Activated T-helper 1 cell treated with anti-CD3 and anti-CD28 coated beads, Interleukin-2, amount 50 U/mL, for 16 hours (primary cell): ENCODE measurements at places on chromosomes 12 and 14.

DNA sequence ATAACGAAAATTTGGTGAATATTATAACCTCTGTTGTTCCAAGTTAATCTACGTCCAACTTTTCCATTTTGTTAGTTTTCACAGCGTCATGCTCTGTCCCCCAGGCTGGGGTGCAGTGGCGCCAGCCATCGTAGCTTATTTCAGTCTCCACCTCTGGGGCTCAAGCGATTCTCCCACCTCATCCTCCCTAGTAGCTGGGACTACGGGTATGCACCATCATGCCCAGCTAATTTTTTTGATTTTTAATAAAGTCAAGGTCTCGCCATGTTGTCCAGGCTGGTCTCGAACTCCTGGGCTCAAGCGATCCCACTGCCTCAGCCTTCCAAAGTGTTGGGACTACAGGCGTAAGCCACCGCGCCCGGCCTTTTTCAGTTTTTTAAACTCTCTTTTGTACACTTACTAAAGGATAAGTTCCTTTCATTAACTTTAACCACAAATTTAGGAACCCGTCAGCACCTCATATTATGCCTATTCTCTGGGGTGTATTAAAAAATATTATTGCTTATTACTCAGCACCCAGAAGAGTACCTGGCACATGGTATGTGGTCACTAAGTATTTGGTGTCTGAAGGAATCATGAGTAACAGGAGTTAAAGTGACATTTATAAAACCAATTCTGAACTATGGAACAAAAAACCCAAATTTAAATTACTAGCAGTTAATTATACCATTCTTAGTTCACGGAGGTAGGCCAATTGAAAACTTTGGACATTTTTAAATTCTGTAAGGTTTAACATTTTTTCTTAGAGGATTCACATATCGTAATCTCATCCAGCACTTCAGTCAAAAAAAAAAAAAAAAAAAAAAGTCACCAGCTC lies 925 bp upstream of the MIPOL1 start:
- DNase-seq, result no peak

GRCh38 chr14:60951776-60952435 lies 29.0 kb downstream of the TRMT5 start:
- no peak for DNase-seq

DNA sequence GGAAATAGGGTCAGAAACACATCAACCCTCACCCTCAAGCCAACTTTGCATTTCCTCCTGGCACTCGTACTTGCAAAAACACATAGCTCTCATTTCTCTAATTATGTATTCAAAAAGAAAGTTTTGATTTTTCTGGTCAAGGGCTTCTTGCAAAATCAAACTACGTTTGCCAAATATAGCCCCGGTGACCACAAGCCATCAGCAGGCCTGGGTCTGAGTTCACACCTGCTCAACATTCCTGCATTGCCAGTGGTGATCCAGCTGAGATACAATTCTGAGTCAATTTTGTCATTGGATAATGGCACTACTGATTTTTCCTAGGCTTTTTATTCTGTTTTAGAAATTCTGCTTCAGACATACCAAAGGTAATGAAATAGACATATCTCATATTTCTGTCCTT lies 10.7 kb upstream of the BHLHE41 start:
- DNase-seq, result no peak

DNA sequence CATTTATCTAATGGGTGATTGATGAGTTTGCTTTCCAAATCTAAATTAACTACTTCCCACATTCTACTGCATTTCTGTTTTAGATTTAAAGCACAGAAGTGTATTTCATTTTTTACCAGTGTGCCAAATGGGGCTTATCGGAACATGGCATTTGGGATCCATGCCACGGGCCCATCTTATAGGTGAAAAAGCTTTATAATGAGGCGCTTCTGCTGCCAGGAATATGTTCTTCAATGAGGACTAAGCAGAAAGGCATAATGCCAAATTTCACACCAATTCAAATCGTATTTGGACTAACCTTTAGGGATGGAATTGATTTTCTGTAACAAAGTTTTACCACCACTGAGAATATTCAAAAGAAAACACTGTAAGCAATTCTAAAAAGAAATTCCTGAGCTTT lies 803.5 kb upstream of the FLRT2 start:
- no peak for DNase-seq

DNA sequence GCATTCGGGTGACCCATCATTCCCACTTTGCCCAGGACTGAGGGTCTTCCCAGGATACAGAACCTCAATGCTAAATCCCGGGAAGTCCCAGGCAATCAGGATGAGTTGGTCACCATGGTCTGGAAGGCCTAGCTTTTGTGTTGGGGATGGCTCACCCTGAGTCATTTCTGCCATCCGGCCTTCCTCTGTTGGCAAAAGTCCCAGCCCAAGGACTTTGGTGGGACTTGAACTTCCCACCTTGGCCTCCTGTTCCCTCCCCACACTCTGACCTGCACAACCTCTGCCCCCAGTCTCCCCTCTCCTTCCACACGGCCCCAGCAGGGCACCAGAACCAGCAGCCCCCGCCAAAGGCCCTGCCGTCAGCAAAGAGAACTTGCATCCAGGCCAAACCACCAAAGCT lies 24.6 kb upstream of the NCOR2 start:
- DNase-seq, result no peak

DNA sequence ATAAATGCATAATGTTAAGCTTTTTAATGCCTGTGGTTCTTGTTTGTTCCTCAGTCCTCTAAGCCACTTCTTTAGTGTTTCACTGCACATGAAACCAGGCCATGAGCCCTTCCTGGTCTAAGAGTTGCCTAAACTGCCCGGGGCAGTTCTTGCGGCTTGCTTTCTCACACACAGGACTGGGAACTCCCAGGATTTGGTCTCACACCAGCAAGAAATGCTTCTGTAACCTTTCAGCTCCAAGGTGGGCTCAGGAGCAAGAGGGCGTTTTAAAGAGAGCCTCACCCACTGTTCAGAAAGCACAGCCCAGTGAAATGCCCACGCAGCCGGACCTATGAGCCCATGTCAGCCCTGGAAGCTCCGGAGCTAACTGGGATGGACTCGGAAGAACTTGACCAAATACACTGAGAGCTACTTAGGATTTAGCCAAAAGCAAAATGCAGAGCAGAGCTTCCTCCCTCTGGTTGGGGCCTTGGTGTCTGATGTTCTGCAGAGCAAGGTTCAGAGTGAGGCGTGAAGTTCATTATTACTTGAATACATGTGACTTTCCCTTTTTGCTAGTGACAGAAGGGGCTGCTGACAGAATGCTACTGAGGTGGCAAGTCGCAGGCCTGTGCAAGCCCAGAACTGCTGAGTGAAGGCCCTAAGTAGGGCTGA lies 23.4 kb downstream of the SLC25A29 start:
- no peak for DNase-seq

- DNase-seq, result no peak
These were observed 89.8 kb downstream of the B4GALNT3 start for GRCh38 chr12:549476-550082.

GRCh38 chr14:79483477-79484388 lies 727.6 kb downstream of the DIO2 start:
- DNase-seq, result no peak

DNA sequence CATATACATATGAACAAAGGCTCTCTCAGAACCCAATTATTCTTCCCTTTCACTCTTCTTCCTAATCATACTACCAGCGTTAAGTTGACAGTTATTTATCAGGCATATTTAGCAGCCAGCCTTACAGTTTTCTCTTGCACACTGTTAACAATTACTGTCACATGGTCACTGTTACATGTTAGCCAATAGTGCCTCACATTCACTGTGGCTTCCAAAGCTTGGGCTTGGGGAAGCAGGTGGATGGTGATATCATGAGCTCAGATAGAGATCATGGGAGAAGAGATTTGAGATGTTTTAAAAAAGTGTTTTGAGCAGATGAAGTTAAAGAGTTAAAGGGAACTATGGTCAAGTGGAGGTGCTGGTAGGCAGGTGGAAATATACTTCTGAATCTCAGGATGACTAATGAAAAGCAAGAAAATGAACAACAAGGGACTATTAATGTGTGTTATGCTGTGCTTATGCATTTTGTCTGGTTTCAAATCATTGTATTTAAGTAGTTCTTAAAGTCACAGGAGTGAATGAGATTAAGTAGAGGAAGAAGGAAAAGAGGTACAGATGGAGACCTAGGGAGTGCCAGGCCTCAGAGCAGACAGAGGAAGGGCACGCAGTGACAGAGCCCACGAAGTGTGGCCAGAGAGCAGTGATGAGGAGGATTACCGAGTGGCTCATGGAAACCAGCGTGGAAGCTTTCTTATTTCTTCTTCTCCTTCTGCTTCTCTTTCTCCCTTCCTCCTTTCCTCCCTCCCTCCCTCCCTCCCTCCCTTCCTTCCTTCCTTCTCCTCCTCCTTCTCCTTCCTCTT lies 39.6 kb downstream of the BICD1 start:
- no peak for DNase-seq
